ENCODE measurements at places on chromosomes 2 and 18.

DNA sequence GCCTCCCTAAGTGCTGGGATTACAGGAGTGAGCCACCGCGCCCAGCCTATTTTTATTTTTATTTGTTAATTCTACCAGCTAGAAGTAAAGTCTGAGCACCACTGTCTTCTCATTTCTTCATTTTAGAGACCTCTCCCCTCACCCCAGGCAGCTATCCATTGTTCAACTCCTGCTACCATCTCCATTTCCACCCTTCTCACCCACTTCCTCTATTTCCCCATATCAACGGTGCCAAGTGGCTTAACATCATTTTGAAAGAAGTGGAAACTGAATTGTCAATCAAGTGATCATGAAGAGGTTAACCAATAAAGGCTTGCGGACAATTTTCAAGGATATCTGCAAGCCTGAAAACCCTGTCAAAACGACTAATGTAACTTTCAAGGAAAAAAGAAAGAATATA, 323.1 kb downstream of the NBAS start:
- DNase-seq = no peak

DNA sequence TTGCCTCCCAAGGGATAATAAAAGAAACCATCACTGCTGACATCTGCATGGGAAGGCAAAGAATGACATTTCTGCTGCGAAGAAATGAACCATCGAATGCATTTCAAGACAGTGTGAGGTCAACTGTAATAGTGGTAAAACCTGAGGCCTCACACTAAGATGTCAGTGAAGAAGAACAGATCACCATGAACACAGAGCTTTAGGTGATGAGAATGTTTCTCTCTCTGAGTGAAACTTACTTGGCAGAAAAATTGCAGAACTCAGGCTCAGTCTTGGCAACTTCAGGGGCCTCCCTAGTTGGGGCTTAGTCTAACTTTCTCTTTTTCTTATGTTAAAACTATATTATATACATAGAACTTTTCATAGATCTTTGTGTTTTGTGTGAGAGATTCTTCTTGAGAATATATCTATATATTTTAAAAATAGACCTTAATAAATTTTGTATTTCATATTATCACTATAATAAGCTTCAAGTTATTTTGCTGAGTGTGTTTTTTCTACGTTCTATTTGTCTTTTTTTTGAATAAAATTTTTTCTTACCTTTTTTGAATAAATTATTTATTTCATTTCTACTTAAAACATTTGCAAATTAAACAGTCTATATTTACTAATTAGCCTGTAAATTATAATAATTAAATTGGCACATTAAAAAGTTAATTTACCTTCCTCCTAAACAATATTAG, 427.5 kb upstream of the TRIB2 start:
- no peak for DNase-seq

DNA sequence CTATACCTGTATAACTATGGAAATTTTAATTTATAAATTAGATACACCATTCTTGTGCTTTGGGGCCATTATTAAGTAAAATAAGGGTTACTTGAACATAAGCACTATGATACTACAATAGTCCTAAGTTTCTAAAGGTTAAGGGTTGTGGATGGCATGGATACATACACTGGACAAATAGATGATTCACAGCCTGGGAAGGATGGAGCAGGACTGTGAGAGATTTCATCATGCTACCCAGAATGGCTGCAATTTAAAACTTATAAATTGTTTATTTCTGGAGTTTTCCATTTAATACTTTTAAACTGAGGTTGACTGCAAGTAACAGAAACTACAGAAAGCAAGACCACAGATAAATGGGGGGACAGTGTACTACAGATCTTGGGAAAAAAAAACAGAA, 295.8 kb upstream of the ZNF804A start:
- no peak for DNase-seq

DNA sequence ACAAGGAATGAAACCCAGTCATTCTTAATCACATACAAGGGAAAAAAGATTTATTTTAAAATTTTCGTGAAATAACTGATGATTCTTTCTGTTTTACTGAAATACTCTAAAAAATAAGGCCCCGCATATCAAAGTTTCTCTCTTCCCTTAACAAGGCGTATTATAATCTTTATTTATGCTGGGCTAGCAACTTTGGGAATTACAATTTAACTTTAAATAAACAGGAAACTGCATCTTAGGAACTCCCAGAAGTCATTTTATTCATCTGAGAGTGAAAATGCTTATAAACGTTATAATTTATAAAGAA, 166.7 kb downstream of the TCF4 start:
- no peak for DNase-seq

- no peak for DNase-seq
These were observed 58.2 kb upstream of the TFCP2L1 start for GRCh38 chr2:121343191-121343590.
